ENCODE measurements at places on chromosomes 1 and 21.

GRCh38 chr1:230976825-230977747, 1.6 kb downstream of the TTC13 start:
- DNase-seq = no peak

GRCh38 chr1:212119863-212120262, 84.3 kb downstream of the DTL start:
- no peak for DNase-seq

DNA sequence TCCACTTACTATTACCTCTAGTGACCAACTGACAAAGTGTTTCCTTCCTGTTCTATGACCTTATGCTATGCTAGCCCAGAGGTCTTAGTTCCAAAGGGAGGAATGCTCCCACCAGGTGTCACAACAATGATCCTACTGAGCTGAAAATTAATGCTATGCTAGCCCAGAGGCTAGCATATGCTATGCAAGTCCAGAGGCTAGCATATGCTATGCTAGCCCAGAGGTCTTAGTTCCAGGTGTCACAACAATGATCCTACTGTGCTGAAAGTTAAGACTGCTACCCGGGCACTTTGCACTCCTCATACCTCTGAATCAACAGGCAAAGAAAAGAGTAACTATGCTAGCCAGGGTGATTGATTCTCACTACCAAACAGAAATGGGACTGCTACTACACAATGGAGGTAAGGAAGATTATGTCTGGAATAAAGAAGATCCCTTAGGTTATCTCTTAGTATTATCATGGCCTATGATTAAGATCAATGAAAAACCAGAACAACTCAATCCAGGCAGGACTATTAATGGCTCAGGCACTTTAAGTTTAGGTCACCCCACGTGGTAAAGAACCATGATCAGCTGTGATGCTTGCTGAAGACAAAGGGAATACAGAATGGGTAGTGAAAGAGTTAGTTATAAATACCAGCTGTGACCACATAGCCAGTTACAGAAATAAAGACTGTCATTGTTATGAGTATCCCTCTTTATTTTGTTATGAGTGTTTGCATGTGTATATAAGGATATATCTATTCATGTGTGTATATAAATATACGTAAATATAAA, 114.1 kb downstream of the CSMD2 start:
- DNase-seq = peak; percentile 22

DNA sequence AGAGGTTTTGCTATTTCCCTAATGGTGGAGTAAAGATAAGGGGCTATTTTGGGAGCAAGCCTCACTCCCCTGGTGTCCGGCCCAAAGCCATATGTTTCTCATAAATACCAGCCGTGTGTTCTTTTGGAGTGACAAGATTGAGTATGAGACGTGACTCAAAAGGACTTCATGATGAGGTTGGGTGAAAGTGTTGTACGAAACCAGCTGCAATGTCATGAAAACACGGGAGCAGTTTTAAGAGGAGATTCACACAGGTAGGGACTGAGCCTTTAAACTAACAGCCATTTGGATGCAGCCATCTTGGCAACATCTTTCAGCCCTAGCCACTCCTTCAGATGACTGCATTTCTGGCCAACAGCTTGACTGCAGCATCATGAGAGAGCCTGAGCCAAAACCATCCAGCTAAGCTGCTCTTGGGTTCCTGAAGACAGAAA, 532.3 kb upstream of the USP24 start:
- DNase-seq = no peak

- DNase-seq = no peak
Observed at GRCh38 chr1:51344602-51345299, 14.4 kb upstream of the TTC39A start.

- DNase-seq = no peak
Observed at GRCh38 chr1:196659471-196659870, 7.6 kb downstream of the CFH start.

DNA sequence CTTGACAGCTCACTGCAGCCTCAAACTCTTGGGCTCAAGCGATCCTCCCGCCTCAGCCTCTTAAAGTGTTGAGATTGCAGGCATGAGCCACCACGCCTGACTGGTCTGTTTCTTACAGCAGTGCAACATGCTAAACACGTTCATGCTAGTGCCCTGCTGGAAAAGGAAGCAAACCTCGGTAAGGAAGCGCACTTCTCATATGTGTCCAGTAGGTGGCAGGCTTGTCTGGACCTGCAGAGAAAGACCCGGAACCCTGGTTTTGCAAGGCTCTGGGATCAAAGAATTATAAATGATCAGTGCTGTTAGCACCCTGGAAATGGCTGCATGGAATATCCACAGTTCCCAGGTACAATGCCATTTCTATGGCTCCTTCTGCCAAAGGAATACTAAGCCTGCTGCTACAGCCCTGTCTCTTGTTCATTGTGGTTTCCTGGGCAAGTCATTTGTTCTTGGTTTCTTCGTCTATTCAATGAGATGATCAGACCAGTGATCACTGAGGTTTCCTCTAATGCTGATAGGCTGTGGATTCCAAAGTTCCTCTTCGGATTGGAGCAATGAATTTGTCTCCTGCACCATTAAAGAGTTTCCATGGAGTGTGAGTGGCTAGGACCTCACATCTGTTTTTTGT, 15.9 kb downstream of the RNU5D-1 start:
- peak; percentile 31 for DNase-seq

GRCh38 chr21:27068811-27069210, 101.9 kb upstream of the ADAMTS5 start:
- DNase-seq = no peak

DNA sequence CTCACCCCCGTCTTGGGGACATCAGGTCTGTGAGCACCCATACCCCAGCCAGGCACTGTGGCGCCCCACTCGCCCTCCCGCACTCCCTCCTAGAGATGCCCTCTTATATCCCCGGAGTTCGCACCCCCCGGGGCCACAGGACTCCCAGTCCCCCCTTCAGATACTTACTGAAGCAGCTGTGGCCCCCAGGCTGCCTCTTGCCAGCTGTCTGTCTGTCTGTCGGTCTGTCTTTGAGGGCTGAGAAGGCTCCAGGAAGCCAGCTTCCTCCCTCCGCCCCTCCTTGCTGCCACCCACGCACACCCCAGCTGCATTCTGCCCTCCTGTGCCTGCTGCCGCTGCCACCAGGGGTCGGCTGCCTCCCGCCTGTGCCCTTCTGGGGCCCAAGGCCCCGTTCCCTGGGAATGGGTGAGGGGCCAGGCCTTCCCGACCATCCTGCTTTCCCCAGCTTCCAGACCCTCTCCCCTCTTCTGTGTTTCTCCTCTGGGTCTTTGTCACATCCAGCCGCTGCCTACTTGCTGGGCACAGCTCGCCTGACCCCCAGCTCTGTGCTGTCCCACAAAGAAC, at the start of gene PTPN7:
Gene PTPN7 (minus strand): TSS at position 226 of the 564 bp plus-strand sequence. CDS start 1,200 bp downstream, outside the sequence.
- DNase-seq = no peak

GRCh38 chr1:167158111-167158812, 62.4 kb upstream of the POU2F1 start:
- DNase-seq = no peak

DNA sequence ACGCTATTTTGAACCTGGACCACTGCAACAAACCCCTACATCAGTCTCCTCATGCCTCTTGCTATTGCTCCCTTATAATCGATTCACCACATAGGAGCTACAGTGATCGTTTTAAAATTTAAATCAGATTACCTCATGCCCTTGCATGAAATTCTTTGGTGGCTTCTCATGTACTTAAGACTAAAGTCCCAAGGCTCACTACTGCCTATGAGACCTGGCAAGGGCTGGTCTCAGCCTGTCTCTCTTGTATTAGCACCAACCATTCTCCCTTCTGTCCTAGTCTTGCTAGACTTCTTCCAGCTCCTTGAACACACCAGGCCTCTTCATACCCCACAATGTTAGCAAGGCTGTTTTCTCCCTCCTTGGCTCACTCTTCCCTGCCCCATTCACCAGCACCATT, 6.5 kb upstream of the GNPAT start:
- no peak for DNase-seq

- no peak for DNase-seq
Observed at GRCh38 chr1:87428367-87428766, 99.7 kb downstream of the LMO4 start.

GRCh38 chr1:23964235-23964668, 4.6 kb downstream of the PNRC2 start:
- DNase-seq = no peak

DNA sequence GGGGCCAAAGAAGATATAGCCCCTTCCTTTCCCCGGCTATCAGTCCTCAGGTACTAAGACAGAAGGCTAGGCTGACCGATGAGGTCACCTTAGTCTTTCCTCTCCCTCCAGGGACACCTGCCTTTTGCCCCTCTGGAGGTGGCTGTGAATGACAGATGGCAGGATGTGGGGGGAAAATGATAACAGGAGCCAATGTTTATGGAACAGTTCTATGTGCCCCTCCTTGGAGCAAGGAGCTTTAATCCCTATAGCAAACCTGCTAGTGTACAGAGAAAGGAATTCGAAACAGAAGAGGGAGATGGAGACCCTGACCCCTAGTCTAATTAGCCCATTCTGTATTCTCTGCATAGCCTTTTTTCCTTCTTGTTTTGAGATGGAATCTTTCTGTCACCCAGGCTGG, 28.1 kb downstream of the SERINC2 start:
- DNase-seq = no peak

GRCh38 chr1:107739201-107739600, 225.8 kb downstream of the VAV3 start:
- no peak for DNase-seq

- no peak for DNase-seq
Observed at GRCh38 chr21:35170244-35170643, 121.1 kb upstream of the RUNX1 start.

GRCh38 chr1:53328009-53328461, at the start of gene LRP8:
Gene LRP8, minus strand, starts transcription at chr1:53328070. Its CDS starts 158 bp downstream, at chr1:53327912.
- DNase-seq = peak; percentile 39

GRCh38 chr1:54577612-54578011, 29.6 kb downstream of the ACOT11 start:
- no peak for DNase-seq

DNA sequence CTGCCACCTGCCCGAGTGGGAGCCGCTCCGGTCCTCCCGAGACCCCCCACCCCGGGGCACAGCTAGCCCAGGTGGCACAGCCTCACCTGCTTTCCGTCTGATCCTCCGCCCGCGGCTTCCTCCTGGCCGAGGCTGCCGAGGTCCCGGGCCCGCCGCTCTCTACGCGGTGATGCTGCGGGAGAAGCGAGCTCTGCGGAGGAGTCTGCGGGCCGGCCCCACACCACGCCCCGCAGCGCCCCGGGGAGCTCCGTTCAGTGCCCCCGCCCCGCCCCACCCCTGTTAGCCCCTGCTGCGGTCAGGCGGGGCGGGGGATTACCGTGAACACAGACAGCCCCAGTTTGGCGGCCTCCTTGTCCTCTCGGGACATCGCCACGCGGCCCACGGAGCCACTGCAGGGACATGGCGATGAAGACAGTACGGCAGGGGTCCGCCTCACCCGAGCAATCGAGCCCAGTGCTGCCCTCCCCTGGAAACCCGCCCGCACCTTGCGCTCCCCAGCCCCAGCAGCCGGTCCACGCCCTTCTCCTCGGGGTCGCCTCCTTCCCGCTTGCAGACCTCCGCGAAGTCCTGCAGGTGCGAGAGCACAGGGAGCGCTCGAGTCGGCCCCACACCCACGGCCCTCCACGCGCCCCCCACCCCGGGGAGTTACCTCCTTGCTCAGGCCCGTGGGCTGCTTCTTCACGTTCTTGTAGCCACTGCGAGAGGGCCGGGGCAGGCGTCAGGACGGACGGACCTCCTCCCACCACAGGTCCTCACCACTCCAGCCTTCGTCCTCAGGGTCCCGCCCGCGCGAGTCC, 933 bp downstream of the C1orf35 start:
- no peak for DNase-seq

- DNase-seq = no peak
Observed at GRCh38 chr1:2342384-2343022, 48.9 kb downstream of the MORN1 start.

DNA sequence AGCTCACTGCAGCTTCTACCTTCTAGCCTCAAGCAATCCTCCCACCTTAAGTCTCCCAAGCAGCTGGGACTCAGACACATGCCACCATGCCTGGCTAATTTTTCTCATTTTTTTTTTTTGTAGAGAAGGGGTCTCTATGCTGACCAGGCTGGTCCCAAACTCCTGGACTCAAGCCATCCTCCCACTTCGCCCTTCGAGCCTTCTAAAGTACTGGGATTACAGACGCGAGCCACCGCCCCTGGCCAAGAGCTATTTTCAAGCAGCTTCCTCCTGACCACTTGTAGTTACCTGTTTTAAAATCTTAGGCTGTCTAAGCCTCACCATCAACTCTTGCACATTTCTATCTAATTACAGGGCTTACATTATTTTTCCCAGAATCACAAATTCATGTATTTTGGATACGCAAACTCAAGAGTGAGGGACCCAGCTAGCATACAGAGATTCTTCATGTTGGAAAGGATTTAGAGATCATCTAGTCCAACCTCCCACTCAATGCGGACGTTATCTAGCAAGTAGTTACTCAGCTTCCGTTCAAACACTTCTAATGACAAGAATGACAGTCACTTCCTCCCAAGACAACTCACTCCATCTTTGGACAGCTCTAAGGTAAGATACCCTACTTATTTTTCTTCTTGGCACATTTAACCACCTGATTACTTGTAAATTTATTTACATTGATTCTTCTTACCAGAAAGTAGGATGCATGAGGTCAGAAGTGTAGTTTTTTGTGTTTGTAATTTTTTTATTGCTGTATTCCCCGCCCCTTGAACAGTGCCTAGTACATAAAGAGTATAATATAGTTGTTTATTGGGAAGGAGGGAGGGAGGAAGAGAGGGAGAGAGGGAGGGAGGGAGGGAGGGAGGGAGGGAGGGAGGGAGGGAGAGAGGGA, 65.4 kb downstream of the LUZP1 start:
- DNase-seq = no peak

DNA sequence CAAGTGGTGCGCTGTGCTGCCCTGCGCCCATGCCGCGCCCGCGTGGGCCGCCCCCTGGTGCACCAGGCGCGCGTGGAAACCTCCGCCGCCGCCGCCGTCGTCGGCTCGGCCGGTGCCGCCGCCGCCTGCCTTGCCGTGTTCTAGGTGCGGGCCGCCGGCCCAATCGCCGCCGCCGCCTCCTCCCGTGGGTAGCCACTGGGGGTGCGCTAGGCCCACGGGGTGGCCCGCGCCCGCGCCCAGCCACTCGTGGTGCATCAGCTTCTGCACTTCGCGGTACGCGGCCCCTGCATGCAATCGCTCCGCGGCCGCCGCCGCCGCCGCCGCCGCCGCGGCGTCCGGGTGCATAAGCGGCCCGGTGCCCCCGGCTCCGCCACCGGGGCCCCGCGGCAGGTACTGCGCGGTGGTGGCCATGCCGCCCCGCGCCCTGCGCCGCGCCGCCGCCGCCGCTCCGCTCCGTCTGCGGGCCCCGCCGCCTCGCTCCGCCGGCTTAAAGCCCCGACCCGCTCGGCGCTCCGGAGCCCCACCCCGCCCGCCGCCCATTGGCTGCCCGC, at the start of gene POU3F1:
Gene POU3F1 (minus strand): TSS at position 461 of the 551 bp plus-strand sequence. CDS start 50 bp downstream, at position 411.
- no peak for DNase-seq

DNA sequence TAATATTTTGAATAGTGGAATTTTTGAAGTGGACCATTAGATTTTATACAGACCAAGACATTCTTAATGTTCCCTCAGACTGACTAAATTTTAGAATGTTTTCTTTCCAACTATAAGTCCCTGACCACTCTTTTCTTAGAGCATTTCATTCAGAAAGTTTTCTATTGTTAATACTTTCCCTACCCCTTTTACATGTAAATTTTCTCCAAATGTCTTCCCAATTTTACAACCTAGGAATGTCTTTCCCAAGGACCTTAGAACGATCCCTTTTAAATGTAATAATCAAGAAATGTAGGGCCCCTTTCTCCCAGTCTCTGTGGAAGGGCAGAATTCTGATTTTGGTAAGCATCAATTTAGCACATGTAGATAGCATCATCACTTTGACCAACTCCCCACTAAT, 730.0 kb upstream of the B3GALT2 start:
- no peak for DNase-seq

GRCh38 chr1:160454371-160455152, 54.2 kb downstream of the VANGL2 start:
- DNase-seq = no peak

GRCh38 chr1:170985406-170985805, 50.1 kb downstream of the MROH9 start:
- DNase-seq = no peak
